ENCODE measurements at places on chromosomes 6 and 20. TPM values are rescaled to one million over a fixed set of nuclear protein-coding genes. Genes with fewer than 3 reads are reported as not detected.

DNA sequence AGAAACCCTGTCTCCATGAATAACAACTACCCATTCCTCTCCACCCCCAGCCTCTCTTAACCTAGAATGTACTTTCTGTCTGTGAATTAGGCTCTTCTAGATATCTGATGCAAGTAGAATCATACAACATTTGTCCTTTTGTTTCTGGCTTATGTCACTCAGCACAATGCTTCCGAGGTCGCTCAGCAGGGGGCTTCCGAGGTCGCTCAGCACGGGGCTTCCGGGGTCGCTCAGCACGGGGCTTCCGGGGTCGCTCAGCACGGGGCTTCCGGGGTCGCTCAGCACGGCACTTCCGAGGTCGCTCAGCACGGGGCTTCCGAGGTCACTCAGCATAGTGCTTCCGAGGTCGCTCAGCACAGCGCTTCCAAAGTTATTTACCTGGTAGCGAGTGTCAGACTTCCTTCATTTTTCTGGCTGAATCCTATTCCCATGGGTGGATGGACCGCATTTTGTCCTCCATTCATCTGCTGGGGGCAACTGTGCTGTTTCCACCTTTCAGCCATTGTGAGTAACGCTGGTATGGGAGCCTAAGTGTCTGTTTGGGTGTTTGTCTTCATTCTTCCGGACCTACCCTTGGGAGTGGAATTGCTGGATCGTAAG is 31.0 kb upstream of the BHLHE23 start:
- no peak for DNase-seq

FOXC1 gene
- 7.2 TPM for polyA plus RNA-seq

DNA sequence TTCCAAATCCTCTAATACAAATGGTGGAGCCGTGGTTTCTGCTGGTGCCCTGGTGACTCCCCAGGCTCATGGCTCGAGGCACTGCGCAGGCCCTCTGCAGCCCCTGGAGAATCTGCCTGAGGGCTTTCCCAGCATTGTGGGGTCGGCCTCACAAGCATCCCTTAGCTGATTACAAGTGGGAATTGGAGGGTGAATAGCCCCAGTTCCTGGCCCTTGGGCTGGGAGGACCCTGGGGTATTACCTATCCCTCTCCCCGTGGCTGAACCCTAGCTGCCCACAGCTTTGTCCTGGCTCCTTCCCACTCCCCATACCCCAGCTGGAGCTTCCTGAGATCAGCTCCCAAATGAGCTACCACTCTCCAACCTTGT is 212.2 kb upstream of the CST7 start:
- DNase-seq = no peak

HCRTR2 gene
- 0.16 TPM for polyA plus RNA-seq

ZSCAN31 gene
- polyA plus RNA-seq = 3.9 TPM

CCN5 gene
- polyA plus RNA-seq = 102 TPM

- DNase-seq = no peak
Measured at GRCh38 chr6:100899202-100899601, 18.1 kb upstream of the ASCC3 start.

GRCh38 chr6:151665329-151665728 is 142.2 kb upstream of the ESR1 start:
- DNase-seq = no peak

DNA sequence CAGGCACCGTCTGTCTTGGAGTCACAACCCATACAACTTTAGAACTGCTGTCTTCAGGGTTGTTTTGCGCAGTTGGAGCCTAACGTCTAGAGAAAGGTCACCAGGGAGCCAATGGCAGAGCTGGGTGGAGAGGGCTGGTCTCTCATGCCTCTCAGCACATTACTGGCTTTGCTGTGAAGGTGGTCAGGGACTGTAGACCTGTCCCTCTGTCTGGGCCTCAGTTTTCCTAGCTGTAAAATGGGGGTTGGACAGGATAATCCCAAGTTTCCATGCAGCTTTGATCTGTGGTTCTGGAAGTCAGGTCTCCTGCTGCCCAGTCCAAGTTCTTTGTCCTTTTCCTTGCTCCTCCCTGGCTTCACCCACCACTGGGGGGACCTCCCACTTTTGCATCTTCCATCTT is 52.2 kb upstream of the EPB41L1 start:
- no peak for DNase-seq

DNA sequence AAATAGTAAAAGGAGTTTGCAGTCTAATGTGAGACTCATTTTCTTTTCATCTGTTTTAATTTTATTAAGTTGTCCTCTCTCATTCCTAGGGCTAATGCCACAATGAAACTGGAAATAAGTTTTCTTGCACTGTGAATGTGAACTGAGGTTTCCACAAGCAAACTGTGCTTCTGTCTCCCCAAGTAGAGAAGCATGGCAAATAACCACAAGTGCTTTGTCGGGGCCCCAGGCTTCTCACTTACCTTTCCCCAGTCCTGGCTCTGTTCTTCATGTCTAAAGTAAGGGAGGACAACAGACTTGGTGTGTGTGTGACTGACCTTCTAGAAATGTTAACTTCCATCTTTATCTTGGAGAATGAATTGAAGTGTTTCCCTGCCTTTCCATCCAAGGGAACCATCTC is 80.8 kb downstream of the CBFA2T2 start:
- DNase-seq = no peak
